Stimulated activated CD8-positive, alpha-beta memory T cell treated with anti-CD3 and anti-CD28 coated beads, Interleukin-4, amount 100 ng/mL, for 4 hours (primary cell): ENCODE measurements at places on chromosomes 4 and X.

GRCh38 chr4:106303548-106304281, 12.3 kb downstream of the TBCK start:
- DNase-seq: no peak

DNA sequence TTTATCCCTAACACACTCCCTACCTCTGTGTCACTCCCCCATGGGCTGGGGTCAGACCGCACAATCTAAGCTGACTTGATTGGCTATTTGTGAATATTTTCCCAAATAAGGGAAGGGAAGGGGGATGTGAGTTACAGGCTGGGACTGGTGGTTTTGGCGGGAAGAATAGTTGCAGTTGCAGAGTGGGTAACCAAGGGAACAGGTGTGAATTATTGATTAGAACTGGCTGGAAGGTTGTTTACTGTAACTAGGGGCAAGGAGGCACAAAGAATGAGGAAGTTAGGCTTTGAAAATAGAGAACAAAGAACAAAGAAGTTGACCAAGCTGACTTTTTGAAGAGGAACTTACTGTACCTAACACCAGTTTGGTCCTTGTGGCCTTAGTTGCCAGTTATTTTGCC, 88.0 kb upstream of the XAGE2 start:
- DNase-seq: no peak

- DNase-seq: no peak
Measured at GRCh38 chr4:76485450-76485849, 50.4 kb downstream of the SHROOM3 start.

- no peak for DNase-seq
Measured at GRCh38 chr4:7029921-7030320, 13.3 kb upstream of the TADA2B start.

DNA sequence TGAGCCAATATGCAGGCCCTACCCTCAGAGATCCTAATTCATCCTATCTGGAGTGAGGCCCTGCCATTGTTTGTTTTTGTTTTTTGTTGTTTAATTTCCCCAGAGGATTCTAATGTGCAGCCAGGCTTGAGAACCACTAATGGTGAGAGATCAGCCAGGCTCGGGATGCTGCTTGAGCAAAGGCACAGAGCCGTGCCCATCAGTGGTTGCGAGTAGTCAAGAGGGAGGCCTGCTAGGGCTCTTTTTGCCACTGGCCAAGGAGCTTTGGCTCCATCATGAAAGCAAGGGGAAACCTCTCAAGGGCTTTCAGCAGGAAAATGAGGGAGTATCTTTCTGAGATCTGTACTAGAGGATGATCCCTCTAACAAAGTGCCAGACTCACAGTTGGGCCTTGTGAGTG, 2.7 kb downstream of the TCEANC start:
- DNase-seq: no peak
